CD4-positive, alpha-beta T cell treated with Interleukin-4 for 1 hour (primary cell): ENCODE measurements at places on chromosomes 3 and 15.

GRCh38 chr3:52503788-52504424, 8.8 kb downstream of the STAB1 start:
- no peak for DNase-seq

- DNase-seq, result no peak
Measured at GRCh38 chr15:38843736-38844590, 279.3 kb upstream of the RASGRP1 start.

DNA sequence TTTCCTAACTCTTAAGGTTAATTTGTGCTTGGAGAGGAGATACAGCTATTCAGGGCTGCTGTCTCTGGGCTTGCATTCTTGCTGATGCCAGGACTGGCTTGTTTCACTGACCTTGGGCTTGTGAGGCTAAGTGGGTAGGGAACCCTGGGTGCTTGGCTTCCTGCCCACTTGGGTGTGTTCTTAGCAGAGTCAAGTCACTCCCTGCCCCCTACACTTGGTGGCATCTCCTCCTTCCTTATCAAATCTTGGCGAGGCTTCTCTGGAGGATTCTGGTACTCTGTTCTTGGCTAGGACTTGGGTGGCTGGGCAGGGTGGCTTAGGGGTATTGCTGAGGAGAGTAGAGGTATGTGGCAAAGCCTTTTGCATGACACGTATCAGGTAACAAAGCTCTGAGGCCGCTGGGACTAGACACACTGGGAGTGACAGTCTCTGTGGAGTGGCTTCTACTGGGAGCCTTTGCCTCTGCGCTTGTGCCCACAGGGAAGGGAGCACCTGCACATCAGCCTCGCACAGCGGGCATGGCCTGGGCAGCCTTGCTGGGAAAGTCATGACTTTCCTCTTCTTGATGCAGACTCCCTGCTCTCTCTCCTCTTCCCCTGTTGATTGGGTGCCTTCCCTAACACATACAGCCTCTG, 41.8 kb downstream of the CHCHD6 start:
- DNase-seq, result no peak

DNA sequence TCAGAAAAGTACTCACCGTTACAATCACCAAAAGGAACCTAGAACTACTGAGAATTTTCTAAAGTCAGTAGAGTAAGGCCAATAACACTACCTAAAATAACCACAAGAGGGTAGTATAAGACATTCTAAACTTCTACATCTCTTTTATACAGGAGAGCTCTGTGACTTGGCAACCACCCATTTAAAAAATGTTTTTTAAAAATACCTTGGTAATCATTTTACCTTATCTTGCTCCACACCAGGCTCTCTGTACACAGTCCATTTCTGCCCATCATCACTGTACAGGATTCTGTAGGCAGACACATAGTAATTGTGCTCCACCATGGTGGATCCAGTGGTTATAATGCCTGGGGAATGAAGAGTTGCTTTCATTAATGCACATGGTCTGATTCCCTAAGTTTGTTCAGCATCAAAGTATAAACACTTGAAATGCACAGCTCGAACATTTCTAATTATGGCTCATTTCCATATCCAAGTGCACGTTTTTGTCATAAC, 54.5 kb downstream of the ST3GAL6 start:
- peak; percentile 46 for DNase-seq

DNA sequence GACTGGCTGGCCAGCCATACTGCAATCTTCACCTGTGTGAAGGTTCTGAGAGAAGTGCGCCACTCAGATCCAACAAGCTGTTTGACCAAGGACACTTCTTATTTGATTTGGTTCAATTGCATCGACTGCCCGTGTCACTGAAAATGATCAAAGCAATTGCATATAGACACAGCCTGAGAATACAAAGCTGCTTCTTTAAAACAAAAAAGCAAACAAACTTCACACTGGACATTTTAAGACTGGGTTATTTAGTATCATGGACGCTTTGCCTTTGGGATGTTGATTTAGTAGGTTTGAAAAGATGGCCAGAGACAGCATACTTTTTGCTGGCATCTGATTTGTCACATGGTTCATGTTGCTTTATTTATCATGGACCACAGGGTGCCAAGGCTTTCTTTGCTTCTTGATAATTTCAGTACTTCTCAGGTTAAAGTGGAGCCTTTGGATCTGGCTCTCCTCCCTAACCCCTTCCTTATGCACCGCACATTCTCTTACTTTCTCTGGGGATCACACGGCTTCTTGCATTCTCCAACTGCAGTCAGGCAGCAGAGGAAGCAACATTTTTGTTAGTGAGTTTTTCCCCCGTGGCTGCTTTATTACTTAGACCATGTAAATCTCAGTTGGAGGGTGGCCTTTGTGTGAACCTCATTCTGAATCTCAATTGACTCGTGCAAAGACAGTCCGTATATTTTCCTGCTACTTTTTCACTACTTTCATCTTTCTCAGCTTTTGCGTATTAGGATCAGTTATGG, 151.0 kb downstream of the CD47 start:
- no peak for DNase-seq

GRCh38 chr3:101941318-101942040, 92.2 kb downstream of the NFKBIZ start:
- no peak for DNase-seq

- no peak for DNase-seq
Measured at GRCh38 chr3:72847282-72847681, 963 bp downstream of the SHQ1 start.

DNA sequence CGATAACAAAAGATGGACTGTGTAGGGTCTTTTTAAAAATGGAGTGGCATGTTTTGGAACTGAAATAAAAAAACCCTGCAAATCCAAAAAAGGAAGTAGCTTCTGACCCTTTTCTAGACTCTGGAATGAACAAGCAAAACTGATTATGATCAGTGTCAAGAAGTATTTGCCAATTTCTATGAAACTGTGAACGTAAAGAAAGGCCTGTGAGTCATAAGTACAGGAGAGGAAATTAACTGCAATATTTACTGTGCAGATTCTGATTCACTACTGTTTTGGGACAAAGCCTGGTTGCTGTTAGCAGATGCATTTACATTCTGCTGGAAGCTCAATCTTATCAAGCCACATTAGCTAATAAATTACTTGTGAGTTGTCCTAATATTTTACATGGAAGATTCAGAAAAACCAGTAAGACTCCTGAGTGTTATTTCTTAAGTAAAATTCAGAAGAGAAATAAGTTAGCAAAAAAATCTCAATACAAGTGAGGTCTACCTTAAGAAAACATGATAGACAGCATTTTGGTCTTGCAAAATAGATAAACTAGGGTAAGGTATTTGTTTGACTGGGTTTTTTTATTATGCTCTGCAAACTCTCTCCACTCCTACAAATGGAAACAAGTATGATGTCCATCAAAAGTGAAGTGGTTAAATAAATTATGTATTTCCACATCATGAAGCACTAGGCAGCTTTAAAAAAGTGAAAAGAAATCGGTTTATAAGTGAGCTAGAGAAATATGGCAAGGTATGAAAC, 90.2 kb upstream of the LMOD3 start:
- no peak for DNase-seq

GRCh38 chr3:179848711-179849110, 188.0 kb downstream of the PEX5L start:
- no peak for DNase-seq

DNA sequence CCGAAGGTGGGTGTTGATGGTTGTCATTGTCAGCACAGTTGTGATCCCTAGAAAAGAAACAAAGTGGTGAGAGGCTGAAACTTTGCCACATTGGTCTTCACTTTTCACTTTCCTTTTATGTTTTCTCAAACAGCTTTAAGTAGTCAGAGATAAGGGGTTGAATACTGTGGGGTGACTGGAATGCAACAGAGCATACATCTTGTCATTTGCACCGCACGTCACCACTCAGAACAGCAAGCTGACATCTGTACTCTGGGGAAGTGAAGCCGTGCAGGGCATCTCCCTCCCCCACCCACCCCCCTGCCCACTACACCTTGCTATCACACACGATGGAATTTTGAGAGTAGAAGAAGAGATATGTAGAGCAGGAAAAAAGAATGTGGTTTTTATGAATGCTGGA, 211.7 kb downstream of the GABRB3 start:
- no peak for DNase-seq

DNA sequence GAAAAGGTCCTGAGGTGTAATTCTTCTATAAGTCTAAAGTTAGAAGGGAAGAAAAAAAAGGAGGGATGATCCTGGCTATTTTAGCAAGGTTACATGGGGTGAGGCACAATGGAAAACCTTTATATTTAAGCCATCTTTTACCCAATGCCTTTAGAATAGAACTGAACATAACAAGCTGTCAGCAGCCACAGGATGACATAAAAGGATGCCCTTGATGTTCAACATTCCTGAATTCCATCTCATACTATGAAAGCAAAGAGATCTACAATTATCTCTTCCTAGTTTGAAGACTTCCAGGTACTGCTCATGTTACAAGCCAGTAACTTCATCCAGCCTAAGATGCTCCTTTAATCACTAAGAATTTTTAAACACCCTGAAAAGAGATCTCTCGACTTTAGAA, 26.9 kb downstream of the NEK10 start:
- no peak for DNase-seq

DNA sequence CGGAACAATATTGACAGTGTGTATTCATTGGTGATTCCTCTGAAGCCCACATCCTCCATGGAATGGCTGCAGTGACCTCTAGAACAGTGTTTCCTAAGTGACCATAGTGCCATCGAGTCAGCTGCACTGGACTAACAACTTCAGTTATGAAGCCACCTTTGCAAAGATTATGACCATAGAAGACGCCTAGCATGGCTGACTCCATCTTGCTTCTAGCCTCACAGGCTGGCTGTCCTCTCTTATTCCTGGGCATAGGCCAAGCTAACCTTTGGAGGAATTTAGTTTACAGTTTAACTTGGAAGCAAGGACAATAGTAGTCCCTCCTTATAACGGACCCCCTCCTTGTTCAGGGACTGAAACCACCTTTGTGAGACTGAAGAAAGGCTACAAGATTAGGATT, 37.3 kb upstream of the OSBPL11 start:
- DNase-seq, result no peak

- DNase-seq, result no peak
Measured at GRCh38 chr3:160183345-160184076, 41.7 kb upstream of the C3orf80 start.

DNA sequence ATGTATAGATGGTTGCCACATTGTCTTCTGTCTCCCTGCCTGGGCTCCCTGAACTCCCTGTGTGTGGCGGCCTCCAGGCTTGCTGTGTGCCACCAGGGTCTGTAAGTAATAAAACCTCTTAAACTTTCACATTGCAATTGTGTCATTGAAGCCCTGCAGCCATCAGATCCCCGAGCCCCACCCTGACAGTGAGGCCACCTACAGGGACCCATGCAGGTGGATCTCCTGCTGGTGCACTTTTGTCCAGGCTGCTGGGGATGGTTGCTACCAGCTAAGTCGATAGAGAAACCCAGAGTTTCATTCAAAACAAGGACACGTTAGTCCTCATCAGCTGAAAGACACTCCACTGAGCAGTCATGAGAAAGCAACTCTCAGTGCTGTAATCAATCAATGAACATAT, 133.6 kb upstream of the PRICKLE2 start:
- no peak for DNase-seq

DNA sequence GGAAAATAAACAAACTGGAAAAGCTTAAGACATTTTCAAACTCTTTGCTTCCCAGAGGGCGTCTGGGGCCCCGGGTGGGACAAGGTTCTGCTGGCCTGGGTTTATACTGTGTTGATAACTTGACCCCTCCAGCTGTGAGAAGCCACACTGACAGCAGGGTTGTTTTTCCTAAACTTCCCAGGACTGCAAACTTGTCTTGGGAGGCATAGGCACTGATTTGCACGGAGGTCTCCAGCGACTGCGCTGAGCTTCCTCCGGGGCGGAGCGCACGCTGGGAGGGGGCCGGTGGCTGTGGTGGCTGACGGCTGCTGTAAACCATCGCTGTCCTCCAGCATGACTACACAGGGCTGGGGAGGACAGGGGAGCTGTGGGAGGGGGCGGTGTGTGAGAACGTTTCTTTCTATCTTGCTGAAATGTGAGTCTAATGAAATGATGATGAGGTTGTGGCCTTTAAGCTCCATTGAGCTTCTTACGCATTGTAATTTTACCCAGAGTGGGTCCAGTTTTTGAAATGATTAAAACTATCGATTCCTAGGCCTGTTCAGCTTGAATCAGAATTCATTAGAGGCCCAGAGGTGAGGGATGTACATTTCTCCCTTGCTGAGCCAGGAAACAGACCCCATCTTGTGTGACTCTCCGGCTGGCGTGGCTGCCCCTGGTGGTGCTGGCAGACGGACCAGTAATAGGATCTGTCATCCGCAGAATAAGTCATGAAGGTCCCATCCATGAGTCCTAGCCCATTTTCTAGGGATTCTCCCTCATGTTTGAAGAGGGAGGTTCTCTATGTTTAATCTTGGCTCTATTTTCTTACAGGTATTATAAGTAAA, 40.5 kb upstream of the VPS8 start:
- no peak for DNase-seq

- DNase-seq, result no peak
Measured at GRCh38 chr15:60762638-60763037, 283.7 kb upstream of the ICE2 start.

DNA sequence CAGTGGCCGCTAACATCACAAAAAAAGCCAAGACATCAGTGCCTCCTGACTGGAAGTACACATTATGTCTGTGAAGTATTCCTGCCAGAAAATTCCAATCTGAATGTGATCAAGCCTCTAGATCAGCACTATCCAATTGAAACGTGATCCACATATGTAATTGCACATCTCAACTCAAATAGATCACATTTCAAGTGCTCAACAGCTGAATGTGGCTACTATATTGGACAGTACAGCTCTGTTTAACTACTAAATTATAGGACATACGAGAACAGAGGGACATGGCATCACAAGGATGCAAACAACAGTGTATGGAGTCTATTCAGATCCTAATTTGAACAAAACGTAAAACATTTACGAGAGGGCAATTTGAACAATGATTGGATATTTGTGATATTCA, 542 bp upstream of the UBAP1L start:
- DNase-seq, result no peak

DNA sequence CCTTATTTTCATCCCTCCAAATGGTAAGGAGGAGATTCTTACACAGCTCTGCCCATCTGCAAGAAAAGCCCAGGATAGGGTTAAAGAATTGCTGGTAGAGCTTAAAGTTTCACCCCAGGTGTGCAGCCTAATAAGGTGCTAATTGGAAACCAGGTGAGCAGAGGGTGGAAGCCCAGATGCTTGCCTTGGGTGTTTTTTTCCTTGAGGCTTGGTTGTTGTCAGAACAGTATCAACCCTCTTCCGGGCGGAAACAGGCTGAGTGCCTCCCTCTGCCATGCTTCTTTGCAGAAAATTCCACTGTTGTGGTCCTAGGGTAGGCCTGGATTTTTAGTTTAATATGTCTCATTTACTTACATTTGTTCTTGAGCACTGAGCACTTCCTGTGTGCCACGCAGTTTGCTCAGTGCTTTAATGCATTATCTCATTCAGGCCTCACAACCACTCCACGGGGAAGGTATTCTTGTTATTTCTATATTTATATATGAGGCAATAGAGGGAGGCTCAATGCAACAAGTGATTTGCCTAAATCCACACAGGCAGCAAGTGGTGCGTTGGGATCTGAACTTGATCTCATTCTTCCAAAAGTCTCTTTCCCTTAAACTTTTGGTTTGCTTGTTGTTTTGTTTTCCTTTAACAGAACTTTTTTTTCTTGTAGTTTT, 115.0 kb upstream of the LRIG1 start:
- no peak for DNase-seq

- no peak for DNase-seq
Measured at GRCh38 chr15:70976851-70977250, 84.2 kb downstream of the LRRC49 start.

- no peak for DNase-seq
Measured at GRCh38 chr3:109098079-109098644, 19.8 kb downstream of the MORC1 start.
